ENCODE measurements at places on chromosomes 1 and 21. TPM values are rescaled to one million over a fixed set of nuclear protein-coding genes. Genes with fewer than 3 reads are reported as not detected.

Gene LAMB3
- 3.9 TPM for total RNA-seq

GRCh38 chr21:35819134-35819533 is 241.2 kb downstream of the SETD4 start:
- H3K27ac ChIP-seq, result no peak overlapping the region
- no peak overlapping the region for H3K4me3 ChIP-seq
- no peaks in the 10 kb centered on the region for H3K27me3 ChIP-seq

Gene ZSWIM5
- 2.1 TPM for total RNA-seq

DNA sequence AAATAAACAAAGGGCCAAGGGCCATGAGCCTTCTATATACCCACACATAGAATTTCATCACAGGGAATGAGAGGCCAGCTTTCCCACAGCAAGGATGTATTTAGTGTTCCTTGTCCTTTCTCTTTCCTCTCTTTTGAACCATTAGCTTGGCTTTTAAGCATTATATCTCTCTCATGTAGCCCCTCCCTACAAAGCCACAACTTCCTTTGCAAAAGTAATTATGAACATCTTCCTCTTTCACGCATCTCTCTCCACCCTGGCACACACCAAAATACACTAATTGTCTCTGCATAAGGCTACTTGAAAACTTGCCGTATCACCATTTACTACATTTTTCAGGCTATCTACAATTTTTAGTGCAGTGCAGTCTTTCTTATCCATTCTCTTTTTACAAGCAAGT is 1.9 kb upstream of the AK5 start:
- H3K27me3 ChIP-seq, result no peaks in the 10 kb centered on the region
- H3K4me1 ChIP-seq, result no peaks in the 10 kb centered on the region
- no peak for DNase-seq
- H3K4me3 ChIP-seq, result no peak overlapping the region
- no peaks in the 10 kb centered on the region for H3K36me3 ChIP-seq

- no peaks in the 10 kb centered on the region for H3K36me3 ChIP-seq
- H3K27me3 ChIP-seq, result no peaks in the 10 kb centered on the region
- no peaks in the 10 kb centered on the region for H3K4me1 ChIP-seq
- no peak for DNase-seq
- H3K27ac ChIP-seq, result no peak overlapping the region
Measured at GRCh38 chr1:237712586-237713157, 178.1 kb downstream of the ZP4 start.

Gene ANKRD35
- total RNA-seq, result 7.2 TPM

- H3K27me3 ChIP-seq, result no peaks in the 10 kb centered on the region
- no peak overlapping the region for H3K4me3 ChIP-seq
- H3K36me3 ChIP-seq, result no peaks in the 10 kb centered on the region
Measured at GRCh38 chr1:207913951-207914350, 3.0 kb upstream of the CD34 start.

Gene CDCP2
- 0.32 TPM for total RNA-seq

DNA sequence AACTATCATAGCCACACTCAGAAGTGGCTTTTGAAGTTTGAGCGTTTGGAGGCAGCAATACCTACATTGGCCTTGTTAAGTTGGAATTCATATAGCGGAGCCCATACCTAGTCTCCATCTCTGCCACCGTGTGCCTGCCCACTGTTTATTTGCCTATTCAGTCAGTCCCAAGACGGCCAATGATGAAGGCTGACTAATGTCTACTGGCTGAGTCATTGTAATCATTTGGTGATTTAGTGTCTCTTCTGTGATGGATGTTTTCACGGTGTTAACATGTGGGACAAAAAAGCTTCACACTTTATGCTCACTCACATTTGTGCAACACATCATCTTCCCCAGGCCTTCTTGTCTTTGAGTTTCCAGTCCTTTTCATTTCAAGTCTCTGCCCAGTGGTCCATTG is 92.6 kb upstream of the PBX1 start:
- H3K36me3 ChIP-seq, result no peaks in the 10 kb centered on the region
- H3K4me1 ChIP-seq, result no peaks in the 10 kb centered on the region
- DNase-seq, result no peak
- no peak overlapping the region for H3K4me3 ChIP-seq

- no peaks in the 10 kb centered on the region for H3K4me1 ChIP-seq
- no peaks in the 10 kb centered on the region for H3K27me3 ChIP-seq
- no peak for DNase-seq
- H3K27ac ChIP-seq, result no peak overlapping the region
- H3K36me3 ChIP-seq, result no peaks in the 10 kb centered on the region
Measured at GRCh38 chr1:60151311-60151710, 77.7 kb upstream of the C1orf87 start.

Gene DDR2
- 146 TPM for total RNA-seq

- H3K27ac ChIP-seq, result no peak overlapping the region
- DNase-seq, result no peak
- H3K36me3 ChIP-seq, result no peaks in the 10 kb centered on the region
- H3K4me1 ChIP-seq, result no peaks in the 10 kb centered on the region
Measured at GRCh38 chr1:64693406-64693805, 51.5 kb upstream of the RAVER2 start.

Measured in aorta (tissue), 5 donors.